ENCODE measurements at places on chromosomes 5 and 9.

DNA sequence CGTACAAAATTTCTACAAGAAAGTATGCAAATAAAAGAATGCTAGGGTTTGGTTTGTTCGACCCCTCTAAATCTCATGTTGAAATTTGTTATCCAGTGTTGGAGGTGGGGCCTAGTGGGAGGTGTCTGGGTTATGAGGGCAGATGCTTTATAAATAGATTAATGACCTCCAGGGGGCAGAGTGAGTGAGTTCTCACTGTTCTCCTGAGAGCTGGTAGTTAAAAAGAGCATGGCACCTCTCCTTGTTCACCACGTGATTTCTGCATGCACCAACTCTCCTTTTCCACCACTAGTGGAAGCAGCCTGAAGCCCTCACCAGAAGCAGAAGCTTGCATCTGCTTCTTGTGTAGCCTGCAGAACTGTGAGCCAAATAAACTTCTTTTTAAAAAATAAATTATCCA is 50.4 kb upstream of the FAM170A start:
- peak; percentile 88 for DNase-seq

GRCh38 chr9:95302479-95302878 is 15.0 kb downstream of the FANCC start:
- no peak for DNase-seq

DNA sequence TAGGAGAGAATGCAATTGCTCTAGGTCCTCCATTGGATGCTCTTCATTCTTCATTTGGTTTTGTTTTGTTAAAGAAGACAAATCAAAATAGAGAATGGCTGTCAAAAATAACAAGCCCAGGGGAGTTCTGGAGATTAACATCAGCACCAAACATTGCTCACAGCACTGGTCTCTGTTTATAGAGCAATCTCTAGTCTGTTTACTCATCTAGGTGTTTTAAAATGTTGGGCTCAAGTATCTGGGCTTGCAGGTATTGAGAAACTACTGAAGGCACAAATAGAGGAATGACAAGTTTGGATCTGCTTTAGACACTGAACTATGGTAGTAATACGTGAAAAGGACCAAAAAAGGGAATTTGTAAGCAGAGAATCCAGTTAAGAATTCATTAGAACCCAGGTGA is 77.0 kb upstream of the TMC1 start:
- DNase-seq = no peak

GRCh38 chr5:56838409-56839039 is 23.2 kb downstream of the MAP3K1 start:
- peak; percentile 82 for DNase-seq

- no peak for DNase-seq
These were observed 70.7 kb downstream of the COX7C start for GRCh38 chr5:86688406-86688805.

DNA sequence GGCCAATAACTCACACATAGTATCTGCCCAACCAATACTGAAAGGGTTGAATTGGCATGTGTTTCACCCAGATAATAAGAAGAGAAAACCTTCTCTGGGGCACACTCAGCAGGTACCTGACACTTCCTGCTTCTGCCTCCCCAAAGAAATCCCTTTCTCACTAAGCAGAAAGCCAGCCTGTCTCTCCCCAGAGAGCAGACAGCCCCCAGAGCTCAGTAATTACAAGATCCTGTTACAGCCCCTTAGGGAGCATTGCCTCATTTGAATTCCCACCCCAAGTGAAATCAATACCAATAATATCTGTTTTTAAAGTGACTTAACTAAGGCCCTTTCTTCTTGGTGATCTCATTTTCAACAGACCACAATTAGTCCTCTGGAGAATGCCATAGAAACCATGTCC is 38.5 kb upstream of the FOXI1 start:
- DNase-seq = no peak

DNA sequence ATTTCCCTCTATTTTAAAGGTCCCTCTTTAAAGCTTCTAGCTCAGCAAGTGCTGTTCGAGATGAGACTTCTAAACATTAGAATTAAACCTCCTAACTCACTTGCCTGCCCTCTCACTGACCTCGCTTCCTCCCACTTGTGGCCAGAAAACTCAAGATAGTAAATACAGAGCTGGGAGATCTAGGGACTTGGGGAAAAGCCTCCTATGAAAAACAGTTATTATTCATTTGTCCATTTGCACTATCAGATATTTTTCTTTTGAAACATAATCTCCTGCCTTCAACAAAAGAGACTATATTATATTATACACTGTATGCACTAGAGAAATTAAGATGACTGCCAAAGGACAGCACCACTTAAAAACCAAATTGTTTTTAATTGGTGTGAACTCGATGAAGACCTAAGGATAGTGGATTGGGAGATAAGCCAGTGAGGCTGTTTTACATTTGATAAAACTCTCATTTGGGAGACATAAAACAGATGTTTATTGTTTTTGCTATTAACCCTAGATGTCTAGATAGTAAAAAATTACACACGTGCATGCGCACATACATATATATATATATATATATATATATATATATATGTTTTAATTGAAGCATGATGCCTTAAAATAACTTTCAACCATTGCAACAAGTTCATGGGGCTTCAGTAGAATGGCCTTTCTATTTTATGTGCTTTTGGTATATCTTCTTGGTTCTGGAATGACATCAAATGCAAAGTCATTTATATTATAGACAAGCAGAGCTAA is 229.4 kb downstream of the ADAMTSL1 start:
- DNase-seq = no peak

GRCh38 chr5:63877961-63878360 is 84.3 kb downstream of the HTR1A start:
- DNase-seq = no peak

GRCh38 chr5:83777856-83778255 is 57.2 kb upstream of the HAPLN1 start:
- no peak for DNase-seq

DNA sequence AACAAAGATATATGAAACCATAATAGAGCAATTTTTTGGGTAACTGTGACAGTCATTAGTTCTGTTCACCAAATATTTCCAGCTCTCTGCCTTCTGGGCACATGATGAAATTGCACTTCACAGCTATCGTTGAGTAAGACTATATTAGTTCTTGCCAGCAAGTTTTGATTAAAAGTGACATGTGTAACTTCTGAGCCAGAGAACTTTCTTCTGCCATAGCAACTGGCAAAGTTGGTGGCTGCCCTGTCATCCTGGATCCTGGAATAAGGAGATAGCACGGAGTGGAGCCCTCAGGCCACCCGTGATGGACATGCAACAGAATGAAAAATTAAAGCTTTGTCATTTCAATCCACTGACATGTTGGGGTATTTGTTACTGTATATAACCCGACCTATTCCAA is 194.4 kb upstream of the VCAN start:
- DNase-seq = no peak

DNA sequence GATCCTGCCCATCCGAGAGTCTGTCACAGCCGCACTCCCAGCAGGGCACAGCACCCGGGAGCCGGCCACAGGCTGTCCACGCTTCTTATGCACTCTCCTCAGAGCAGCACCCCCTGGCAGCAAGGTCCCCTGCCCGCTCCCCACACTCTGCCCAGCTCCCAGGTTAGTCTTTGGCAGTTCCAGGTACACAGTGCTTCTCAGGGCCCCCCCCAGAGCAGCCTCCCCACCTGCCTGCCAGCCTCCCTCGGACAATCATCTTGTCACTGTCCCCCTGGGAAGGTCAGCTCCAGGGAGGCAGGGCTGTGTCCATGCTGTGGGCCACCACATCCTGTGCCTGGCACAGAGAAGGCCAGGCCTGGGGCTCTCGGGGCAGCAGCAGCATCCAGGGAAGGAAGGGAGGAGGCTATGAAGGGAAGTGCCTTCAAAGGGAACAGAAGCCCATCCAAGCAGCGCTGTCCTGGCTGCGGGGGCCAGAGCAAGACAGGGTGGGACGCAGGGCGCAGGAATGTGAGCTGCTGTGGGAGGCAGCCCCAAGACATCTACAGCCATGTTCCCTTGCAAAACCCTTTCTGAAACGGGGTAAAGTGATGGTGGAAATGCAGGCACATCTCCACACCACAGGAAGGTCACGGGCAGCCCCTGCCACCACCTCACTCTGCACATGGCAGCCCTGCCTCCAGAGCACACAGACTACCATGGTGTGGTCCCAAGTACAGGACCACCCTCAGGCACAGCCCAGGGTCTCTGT is 68.6 kb upstream of the ADAMTS2 start:
- DNase-seq = no peak

GRCh38 chr9:5510360-5510931 is at the start of gene PDCD1LG2:
Gene PDCD1LG2, plus strand, starts transcription at chr9:5510531. Its CDS starts 12,016 bp downstream, at chr9:5522547.
- DNase-seq = no peak

- DNase-seq = no peak
These were observed 20.6 kb downstream of the RAD1 start for GRCh38 chr5:34894716-34895115.

DNA sequence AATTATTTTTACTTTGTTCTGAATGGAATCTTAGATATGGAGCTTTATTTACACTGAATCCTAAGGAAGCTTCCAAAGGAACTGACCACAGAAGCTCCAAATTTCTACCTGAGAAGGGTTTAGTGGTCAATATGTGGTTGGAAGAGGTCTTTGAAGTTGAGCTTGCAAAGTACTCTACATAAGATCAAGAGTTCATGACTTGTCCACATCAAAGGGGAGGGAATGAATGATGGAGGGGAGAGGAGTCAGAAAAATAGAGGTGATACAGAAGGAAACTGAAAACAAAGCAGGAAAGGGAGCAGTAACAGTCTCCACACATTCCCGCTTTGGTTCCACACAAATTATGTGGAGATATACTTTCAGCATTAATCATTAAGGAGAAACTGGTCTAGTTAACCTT is 450.9 kb downstream of the HINT1 start:
- DNase-seq = no peak

DNA sequence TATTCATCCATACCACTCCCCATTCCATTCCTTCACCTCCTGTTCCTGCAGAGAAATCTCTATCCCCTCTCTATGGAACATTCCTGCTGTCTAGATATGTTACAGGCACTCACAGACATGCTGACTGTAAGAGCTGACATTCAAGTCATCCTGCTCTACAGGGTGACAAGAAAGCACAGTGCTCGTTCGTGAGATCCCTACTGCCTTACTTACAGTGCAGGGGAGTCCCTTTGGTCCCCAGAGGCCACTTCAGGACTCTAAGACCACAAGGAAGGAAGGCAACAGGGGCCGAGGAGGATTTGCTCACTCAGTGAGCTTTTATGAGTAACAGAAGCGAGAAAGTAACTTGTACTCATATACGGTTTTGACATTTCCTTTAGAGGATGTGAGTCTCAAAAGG is 110.5 kb downstream of the GAS1 start:
- DNase-seq = no peak

- no peak for DNase-seq
These were observed 102.3 kb downstream of the GLDC start for GRCh38 chr9:6543204-6543603.

DNA sequence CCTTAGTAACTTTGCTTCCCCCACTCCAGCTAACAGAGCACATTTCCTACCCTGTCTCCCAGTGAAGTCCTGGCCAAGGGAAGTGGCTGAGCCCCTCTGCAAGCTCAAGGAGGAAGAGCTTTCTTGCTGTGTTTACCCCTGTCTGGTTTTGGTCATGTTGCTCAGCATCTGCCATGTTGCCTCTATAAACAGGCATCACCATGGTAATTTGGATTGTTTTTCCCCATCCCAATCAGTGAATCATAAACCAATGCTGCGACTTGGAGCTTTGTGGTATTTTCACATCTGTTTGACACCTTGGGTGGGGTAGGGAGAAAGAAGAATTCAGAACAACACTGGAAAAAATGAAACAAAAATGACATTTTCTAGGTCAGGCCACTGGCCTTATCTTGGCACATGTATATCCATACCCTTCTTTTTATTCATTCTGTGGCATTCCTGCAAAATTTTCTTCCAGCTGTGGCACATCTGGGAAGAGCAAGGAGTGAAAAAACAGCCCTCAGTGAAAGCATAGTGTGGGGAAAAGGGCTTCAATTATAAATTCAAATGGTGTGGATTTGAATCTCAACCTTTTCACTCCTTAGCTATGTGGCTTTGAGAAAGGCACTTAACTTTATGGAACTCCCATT is 42.5 kb downstream of the SLIT3 start:
- DNase-seq = no peak

- DNase-seq = no peak
These were observed 52.7 kb downstream of the RXRA start for GRCh38 chr9:134378901-134379338.

- no peak for DNase-seq
These were observed 59.9 kb downstream of the PBX3 start for GRCh38 chr9:125807079-125807478.

DNA sequence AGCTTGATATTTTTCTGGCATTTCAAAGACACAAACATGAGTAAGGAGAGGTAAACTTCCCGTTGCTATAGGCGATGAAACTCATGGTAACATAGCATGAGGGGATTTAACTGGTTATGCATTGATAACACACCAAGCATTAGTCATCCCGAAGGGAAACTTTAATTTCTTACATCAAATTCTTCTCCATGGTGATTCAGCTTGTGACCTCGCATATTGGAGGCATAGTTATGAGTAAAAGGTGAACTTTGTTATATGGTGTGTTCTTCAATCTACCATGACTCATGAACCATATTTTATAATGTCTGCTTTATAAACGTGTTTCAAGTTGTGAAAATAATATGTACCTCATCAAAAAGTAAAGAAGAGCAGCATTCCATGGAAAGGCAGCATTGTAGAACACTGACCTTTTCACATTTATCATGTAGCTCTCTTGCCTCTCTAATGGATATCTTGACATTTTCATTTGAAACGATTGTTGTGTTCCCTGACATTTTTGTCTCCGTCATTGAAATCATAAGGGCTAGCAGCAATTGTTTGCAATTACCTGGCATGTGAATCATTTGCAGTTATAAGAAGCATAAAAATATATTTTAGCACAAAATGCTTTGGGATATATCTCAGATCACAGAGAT is 491.8 kb downstream of the ANXA1 start:
- DNase-seq = peak; percentile 82

GRCh38 chr5:148176480-148176879 is 8.1 kb downstream of the SPINK14 start:
- DNase-seq = no peak

DNA sequence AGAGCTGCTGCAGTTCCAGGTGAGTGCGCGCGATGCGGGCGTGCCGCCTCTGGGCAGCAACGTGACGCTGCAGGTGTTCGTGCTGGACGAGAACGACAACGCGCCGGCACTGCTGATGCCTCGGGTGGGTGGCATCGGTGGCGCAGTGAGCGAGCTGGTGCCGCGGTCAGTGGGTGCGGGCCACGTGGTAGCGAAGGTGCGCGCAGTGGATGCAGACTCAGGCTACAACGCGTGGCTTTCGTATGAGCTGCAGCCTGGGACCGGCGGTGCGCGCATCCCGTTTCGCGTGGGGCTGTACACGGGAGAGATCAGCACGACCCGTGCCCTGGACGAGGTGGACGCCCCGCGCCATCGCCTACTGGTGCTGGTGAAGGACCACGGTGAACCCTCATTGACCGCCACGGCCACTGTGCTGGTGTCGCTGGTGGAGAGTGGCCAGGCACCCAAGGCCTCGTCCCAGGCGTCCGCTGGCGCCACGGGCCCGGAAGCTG is 2.0 kb downstream of the PCDHA3 start:
- DNase-seq = no peak

GRCh38 chr5:81016116-81016515 is 56.0 kb downstream of the RASGRF2 start:
- no peak for DNase-seq
